ENCODE measurements at places on chromosomes 13 and 19. TPM values are rescaled to one million over a fixed set of nuclear protein-coding genes. Genes with fewer than 3 reads are reported as not detected.
A peak's percentile ranks its signal among the peaks of the same experiment; 100 is the strongest.

TMEM59L gene
- 21.4 TPM for total RNA-seq

CCDC169 gene
- 3.4 TPM for total RNA-seq

GRCh38 chr19:34589730-34590129 is 87.2 kb downstream of the SCGB2B2 start:
- DNase-seq, result no peak

DNA sequence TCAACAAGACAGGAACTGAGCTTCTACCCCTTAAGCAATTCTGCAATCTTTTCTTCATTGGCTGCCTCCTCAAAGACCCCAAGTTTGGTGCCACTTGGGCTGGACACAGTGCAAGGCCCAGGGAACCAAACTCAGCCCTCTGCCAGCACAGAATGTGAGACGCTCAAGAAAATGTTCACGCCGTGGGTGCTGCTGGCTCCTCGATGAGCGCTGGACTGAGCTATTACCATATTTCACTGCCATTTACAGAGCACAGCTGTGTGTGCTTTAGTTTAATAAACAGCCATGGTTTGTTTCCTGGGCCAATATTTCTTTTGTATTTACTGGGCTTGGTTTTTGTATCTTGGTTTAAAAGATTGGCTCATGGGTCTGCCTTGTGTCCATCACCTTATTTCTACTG is 138.8 kb upstream of the VSTM2B start:
- DNase-seq, result no peak

- DNase-seq, result no peak
These were observed 46.9 kb downstream of the FGF9 start for GRCh38 chr13:21717817-21718216.

DNA sequence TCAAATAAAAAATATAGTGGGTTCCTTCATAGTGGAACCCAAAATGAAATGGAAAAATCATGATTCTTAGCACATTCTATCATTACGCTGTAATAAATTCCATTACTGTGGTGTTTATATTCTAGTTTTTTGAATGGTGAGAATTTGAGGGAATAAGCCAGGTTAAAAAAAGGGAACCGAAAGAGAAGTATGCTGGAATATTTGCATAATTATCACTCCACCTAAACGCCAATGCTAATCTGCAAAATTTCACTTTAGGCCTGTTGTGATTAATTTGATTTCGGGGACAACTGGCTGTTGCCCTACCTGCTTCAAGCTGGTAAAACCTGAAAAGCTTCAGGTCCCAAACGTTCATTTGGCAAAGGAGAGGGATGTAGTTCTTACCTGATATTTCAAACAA is 32.1 kb upstream of the SCEL start:
- DNase-seq, result no peak

DNA sequence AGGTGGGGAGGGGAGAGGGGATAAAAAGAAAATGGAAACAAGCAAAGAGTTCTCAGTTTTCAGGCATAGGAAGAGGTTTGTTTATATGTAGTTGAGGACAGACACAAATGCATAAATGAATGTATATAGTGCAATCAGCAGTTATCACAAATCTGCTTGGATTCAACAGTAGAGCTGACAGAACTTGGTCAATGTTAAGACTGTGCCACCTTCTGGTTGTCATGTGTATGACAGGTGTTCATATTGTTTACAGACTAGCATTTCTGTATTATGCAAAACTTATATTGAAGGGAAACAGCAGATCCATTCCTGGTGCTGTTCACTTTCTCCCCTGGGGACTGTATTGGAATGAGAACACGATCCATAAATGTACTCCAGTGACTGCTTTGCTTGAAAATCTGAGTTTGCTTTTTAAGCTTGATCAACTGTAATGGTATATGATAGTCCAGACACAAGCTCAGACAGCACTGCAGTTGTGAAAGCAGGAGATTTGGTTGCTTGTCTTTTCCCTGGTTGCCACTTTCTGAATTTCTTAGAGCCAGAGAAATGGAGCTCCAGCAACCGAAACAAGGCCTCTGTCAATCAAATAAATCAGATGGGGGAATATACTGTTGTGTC is 319.5 kb upstream of the OBI1 start:
- DNase-seq, result peak; percentile 94

DNA sequence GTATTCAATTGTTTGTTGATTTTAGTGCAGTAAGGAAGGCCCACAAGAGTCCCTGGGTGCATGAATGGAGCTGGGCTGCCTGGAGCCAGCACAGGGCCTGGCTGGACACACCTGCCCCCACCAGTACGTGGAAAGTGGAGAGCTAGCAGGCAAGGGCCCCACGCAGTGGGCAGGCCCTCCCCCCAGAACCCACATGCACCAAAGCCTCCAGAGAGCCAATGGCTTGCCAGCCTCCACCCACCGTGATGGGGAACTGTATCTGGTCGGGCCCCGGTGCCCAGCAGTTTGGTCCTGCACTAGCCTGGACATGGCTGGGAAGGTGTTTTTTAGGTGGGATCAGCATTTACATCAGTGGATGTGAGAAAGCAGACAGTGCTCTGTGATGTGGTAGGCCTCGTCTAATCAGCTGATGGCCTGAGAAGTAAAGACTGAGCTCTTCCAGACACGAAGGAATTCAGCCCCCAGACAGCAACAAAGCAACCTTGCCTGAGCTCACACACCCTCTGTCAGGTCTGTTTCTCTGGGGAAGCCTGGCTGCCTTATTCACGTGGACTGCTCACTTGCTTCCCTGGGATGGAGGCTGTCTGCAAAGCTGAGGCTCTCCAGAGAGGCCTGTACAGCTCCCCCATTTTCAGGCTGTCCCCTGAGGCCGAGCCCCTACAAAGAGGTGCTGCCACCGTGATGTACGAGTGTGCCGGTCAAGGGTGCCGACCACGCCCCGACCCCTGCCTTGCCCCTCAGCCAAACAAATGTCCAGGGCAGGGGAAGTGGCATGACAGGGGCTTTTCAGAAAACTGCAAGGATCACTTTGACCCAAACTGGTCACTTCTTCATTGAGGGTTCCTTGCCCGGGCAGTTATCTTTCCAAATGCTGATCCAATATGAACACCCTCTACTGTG is 27.5 kb downstream of the RAB20 start:
- no peak for DNase-seq

GRCh38 chr13:87498681-87499080 is 172.5 kb upstream of the SLITRK5 start:
- peak; percentile 28 for DNase-seq

- DNase-seq, result no peak
These were observed 20.9 kb downstream of the GRTP1 start for GRCh38 chr13:113342820-113343691.

- DNase-seq, result no peak
These were observed 14.2 kb downstream of the ZC3H13 start for GRCh38 chr13:46038296-46038695.
